Left cardiac atrium (tissue), 4 donors: ENCODE measurements at places on chromosomes 1 and 21. TPM values are rescaled to one million over a fixed set of nuclear protein-coding genes. Genes with fewer than 3 reads are reported as not detected.

DNA sequence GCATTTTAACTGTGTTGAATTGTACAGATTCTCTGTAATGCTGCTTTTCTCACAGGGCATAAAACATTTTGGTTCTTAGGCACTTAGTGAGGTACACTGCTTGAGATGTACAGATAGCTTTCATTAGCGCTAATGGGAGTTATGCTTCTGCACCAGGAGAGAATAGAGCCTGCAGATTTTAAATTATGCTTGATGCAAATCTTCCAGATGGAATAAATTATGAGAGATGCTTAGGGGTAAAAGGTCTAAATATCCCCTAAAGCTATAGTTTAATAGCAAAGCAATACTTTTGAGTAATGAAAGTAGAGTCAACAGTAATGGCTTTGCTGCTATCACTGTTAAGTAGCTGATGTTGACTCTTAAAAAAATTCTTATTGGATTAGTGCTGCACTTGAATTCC is 248.9 kb downstream of the S1PR1 start:
- no peak for DNase-seq

- DNase-seq, result peak; percentile 90
These were observed 18.1 kb downstream of the GPR157 start for GRCh38 chr1:9110669-9111356.

DNA sequence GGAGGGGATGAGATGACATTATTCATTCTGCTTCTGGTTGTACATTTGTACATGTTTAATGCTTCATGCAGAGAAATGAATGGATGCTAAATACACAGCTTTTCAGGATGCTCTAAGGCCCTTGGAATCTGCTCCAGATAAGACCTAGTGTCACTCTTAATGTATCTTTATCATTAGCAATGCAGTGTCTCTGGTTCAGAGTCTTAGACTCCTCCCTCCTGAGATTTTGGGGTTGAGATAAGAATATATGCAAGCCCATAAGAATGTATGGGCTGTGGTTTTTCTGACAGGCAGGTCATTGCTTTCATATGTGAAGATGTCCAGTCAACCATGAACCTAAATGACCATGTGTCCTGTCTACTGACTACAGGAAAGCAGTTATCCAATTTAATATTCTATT is 415.5 kb downstream of the RPS6KC1 start:
- DNase-seq, result no peak

- no peak for DNase-seq
These were observed 75.5 kb downstream of the VAV3 start for GRCh38 chr1:107889524-107889923.

The FMO4 gene
- 3.8 TPM for total RNA-seq

The NR0B2 gene
- total RNA-seq, result 4.5 TPM

GRCh38 chr1:56074007-56074651 is 505.2 kb downstream of the PLPP3 start:
- DNase-seq, result peak; percentile 87

- DNase-seq, result no peak
These were observed 325.4 kb downstream of the CHRM3 start for GRCh38 chr1:239711768-239712167.

GRCh38 chr21:33368124-33368523 is 35.1 kb upstream of the IFNGR2 start:
- no peak for DNase-seq

The SPSB1 gene
- 16.8 TPM for total RNA-seq

GRCh38 chr1:219173434-219173757 is 282 bp upstream of the LYPLAL1 start:
- no peak for DNase-seq

- DNase-seq, result peak; percentile 12
These were observed 3.5 kb downstream of the IGSF9 start for GRCh38 chr1:159941591-159942560.

- DNase-seq, result no peak
These were observed 49.5 kb upstream of the CD1D start for GRCh38 chr1:158131217-158131616.

The KAZN gene
- total RNA-seq, result 15.7 TPM

The LCE1A gene
- not detected for total RNA-seq

The TMEM125 gene
- total RNA-seq, result 0.65 TPM

- no peak for DNase-seq
These were observed 50.4 kb downstream of the NFIA start for GRCh38 chr1:61132645-61133334.

DNA sequence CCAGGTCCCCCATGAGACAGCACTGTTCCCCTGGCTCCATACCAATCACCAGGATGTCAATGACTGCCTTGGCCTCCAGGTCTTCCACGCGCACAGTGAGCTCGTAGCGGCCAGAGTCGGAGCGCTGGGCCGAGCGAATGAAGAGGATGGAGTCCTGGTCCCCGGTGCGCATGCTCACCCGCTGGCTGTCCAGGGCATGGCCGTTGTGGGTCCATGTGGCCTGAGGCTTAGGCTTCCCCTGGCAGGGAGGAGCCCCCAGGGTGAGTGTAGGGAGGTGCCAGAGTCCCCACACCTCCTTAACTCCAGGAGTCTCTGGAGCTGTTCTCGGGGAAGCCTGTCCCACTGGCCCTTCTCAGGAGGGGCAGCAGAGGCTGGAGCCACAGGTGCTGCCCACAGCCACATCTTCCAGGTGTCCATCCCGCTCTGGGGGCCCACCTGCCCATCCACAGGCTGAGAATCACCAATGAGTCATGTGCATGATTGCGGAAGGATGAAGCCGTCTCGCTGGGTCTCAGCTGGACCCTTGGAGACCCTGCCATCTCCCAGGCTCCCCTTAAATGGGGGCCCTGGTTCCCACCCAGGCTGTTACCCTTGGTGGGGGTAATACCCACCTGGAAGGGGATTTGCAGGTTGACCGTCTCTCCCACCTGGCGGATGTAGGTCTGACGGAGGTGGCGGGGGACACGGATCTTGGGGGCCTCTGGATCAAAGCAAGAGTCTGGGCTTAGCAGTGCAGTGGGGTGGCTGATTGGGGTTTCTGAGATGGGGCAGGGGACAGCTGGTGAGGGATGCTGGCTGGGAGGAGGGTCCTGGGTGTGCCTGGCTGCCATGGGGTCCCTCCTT is 4.1 kb downstream of the MYBPH start:
- no peak for DNase-seq

The RIMKLA gene
- 6.3 TPM for total RNA-seq

GRCh38 chr1:170680428-170680827 is 16.5 kb downstream of the PRRX1 start:
- DNase-seq, result no peak

- no peak for DNase-seq
These were observed 140.0 kb downstream of the DNM3 start for GRCh38 chr1:171981303-171981702.

DNA sequence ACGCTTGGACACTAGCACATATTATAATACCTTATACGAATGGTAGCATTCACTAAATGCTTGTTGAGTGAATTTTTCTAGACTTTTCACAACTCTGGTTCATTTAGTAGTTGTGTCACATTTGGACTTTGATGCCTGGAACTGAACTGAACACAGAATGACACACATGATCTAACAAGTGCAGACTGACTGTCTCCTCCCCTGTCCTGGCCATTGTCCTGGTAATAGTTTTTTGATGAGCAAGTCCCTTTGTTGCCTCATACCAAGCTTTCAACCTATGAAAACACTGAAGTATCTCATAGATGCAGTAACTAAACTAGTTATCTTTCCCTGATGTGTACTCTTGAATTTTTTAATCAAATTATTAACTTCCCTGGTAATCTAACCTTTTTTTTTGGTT is 66.4 kb downstream of the LRRC8D start:
- no peak for DNase-seq

The ADAMTS5 gene
- 7.2 TPM for total RNA-seq

The LYST gene
- total RNA-seq, result 16.2 TPM
